ENCODE measurements at places on chromosomes 11 and 22.

DNA sequence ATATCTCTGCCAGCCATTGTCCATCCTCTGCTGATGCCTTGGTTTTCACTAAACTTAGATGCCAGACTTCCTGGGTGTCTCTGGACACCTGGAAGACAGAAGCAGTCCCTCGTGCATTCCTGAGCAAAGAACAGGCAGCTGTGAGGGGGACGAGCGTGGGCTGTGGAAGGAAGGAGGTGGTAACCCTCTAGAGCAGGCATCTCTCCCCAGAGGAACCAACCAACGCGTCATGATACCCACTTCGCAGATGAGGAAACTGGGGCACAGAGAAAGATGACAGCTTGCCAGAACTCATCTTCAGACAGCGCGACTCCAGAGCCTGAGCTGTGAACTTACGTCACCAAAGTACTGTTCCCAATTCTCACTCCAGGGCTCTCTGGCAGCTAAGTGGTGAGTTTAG, 123.4 kb downstream of the OPCML start:
- no peak for DNase-seq

- DNase-seq, result peak; percentile 84
Observed at GRCh38 chr11:12822392-12823022, 148.3 kb downstream of the TEAD1 start.

GRCh38 chr11:111299101-111300026, 1.0 kb downstream of the POU2AF3 start:
- DNase-seq, result no peak

GRCh38 chr11:107198490-107199007, 180.3 kb upstream of the GUCY1A2 start:
- DNase-seq, result no peak

DNA sequence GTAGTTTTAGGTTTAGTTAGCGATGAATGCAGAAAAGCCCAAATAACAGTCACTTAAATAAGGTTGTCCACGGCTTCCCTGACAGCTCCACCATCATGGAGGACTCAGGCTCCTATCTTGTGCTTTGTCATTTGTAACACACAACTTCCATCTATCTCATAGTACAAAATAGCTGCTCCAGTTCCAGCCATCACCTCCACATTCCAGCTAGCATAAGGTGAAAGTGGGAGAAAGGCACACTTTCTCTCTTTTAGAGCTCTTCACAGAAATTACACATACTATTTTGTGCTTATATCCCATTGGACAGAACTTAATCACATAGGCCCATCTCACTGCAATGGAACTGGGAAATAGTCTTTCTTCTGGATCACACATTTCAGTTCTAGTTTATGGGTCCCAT, 8.7 kb downstream of the THY1 start:
- DNase-seq, result no peak

DNA sequence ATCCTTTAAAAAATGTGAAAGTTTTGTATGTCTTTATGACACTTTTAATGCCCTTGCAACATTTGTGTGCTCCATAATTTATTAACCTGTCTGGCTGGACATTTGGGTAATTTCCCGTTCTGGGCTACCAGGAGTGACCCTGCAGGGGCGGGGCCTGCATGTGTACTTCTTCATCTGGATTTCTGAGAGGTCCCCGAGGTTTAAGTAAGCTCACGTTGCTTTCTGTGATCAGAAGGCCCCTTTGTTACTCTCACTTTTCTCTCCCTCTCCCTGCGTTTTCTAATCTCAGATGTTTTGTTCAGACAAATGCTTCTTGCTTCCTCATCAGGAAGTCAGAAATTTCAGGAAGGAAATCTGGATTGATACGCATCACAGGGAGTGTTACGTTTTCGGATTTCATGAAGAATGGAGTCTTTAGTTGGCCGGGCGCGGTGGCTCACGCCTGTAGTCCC, 78.9 kb upstream of the CRYBB3 start:
- no peak for DNase-seq

DNA sequence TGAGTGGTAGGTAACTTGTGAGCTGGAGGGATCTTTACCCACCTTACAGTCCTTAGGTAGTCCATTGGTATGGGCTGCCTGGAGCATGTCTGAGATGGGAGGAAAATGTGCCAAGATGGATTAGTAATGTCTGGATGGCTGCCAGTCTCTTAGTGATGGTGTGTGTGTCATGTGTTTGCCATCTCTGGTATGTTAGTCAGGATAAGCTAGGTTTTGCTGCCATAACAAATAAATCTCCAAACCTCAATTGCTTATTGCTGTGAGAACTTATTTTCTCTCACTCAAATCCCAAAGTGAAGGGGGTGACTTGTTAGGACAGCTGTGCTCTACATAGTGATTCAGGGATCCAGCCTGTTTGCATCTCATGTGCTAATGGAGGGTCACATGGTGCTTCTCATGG, 40.9 kb upstream of the MYEOV start:
- no peak for DNase-seq

GRCh38 chr11:130892861-130893260, 23.4 kb downstream of the SNX19 start:
- peak; percentile 14 for DNase-seq

- no peak for DNase-seq
Observed at GRCh38 chr11:127806501-127806900, 780.9 kb downstream of the ETS1 start.

DNA sequence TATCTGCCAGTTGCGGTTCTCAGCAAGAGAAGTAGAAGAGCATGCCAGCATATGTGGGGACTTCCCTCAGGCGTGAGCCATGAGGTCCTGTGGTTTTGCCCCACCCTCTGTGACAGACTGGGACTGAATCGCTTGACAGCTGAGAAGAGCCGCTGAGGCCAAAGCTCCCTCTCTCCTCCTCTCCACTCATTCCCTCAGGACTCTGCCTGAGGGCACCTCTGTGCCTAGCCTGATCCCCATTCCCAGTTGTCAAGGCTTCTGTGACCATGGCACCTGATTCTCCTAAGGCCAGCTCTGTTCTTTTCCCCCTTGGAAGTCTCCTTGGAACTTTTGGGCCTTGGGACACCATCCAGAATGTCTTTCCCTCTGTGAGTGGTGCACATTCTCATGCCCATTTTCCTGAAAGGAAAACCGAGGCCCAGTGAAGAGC, 27.0 kb downstream of the ART5 start:
- DNase-seq, result no peak

DNA sequence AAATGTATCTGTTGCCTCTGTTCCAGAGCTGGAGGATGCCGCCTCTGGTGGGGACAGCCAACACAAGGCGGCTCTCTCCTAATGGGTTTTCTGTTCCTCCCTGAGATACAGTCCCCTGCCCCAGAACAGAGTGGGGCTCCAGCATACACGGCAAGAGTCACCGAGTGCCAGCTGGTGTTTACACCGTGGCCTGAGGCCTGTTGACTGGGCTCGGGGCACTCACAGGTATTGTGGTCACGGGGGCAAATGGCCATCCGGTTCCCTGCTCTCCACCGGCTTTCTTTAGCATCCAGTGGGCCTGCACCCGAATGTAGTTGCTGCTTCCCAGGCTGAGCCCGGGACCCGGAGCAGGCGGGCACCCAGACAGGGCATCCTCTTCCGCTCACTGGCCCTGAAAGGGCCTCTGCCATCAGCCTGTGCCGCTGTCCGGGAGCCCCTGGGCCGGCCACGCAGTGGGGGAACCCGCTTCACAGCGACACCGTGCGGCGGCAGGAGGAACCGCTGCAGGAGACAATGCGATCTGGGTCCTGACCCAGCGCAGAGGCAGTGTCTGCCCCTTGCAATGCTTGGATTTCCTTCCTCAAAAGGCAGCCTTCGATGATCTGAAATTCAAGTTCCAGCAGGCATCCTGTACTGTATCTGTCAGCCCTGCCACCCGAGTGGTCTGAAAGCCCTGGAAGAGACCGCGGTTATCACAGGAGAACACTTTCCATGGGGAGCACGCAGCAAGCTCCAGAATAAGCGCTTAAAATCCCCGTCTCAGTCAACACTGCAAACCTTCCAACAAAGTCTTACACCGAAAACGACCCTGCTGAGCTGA, 859 bp upstream of the KRTAP5-5 start:
- DNase-seq, result no peak

- no peak for DNase-seq
Observed at GRCh38 chr11:86737737-86738136, 62.6 kb upstream of the PRSS23 start.

- DNase-seq, result peak; percentile 78
Observed at GRCh38 chr11:64028398-64029115, 7.2 kb upstream of the FLRT1 start.

- DNase-seq, result no peak
Observed at GRCh38 chr22:38874529-38875222, 2.7 kb upstream of the CBX6 start.

- peak; percentile 37 for DNase-seq
Observed at GRCh38 chr11:8080674-8081590, at the start of gene TUB. TSS of gene TUB (plus strand) at chr11:8081211. CDS start at chr11:8081511, 300 bp downstream.

- DNase-seq, result no peak
Observed at GRCh38 chr22:30837531-30837930, 131.0 kb downstream of the MORC2 start.
